ENCODE measurements at places on chromosomes 1 and 21.
A peak's percentile ranks its signal among the peaks of the same experiment; 100 is the strongest.

- DNase-seq: no peak
Observed at GRCh38 chr1:18470671-18471355, 9.9 kb upstream of the KLHDC7A start.

DNA sequence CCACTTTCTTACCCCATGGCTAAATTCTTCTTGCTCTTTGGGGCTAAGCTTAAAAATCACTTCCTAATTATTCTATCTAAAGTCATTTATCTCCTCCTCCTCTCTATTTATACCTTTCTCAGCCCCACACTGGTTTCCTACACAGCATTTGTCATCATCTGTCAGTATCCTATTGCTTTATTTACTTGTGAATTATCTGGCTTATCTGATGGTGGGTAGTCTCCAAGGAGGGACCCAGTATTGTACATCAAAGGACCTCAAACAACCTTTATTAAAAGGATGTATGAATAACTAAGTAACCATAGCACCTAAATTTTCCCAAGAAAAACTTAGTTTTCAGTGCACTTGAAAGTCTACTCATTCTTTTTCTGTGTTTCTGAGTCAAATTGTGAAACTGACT is 332.7 kb upstream of the SNX7 start:
- DNase-seq: no peak

DNA sequence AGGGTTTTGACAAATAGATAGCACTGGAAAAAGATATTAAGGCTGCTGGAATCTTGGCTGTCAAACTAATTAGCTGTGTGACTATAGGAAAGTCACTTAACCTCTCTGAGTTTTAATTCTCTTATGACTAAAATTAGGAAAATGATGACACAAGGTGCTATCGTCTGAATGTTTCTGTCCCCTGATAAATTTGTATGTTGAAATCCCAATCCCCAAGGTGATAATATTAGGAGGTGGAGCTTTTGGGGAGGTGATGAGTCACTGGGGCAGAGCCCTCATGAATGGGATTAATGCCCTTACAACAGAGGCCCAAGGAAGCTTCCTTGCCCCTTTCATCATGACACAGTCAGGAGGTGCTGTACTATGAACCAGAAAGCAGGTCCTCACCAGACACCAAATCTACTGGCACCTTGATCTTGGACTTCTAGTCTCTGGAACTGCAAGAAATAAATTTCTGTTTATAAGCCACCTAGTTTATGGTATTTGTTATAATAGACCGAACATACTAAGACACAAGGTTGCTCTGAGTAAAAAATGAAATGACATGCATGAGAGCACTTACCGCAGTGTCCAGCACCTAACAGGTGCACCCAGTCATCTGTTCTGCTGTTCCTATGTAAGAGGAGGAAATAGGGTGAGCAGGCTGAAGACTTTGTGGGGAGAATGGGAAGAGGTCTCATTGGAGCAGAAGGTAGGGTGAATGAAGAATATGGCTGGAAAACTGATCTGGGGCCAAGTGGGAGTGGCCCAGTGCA is 26.3 kb upstream of the DISP1 start:
- no peak for DNase-seq

DNA sequence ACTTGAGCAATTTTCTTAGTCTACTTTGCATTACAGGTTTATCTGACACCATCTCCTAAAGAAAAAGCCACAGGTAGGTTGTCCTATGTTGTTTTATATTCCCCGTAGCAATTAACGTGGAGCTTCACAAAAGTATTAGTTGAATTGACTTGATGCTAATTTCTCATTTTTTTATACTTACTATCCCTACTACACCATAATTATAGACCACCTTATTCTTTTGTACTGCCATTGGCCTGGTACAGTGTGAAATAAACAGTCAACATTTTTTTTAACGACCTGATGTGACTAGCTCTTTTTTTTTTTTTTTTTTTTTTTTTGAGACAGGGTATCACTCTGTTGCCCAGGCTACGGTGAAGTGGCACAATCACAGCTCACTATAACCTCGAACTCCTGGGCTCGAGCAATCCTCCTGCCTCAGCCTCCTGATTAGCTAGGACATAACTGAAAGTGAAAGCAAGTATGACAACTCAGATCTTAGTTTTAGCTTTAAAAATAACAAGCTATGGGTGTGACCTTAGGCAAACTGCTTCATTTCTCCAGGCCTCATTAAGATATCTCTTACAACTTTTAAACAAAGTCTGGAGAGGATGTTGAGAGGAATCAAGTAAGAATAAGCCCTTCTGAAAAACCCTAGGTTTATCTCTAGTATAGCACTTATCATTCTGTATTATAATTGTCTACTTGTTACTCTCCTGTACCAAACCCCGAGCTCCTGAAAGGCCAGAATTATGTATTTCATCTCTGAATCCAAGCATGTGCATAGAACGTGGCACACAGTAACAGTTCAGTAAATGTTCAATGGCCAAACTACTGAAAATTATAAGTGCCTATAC is 49.5 kb downstream of the LUZP1 start:
- DNase-seq: peak; percentile 78

DNA sequence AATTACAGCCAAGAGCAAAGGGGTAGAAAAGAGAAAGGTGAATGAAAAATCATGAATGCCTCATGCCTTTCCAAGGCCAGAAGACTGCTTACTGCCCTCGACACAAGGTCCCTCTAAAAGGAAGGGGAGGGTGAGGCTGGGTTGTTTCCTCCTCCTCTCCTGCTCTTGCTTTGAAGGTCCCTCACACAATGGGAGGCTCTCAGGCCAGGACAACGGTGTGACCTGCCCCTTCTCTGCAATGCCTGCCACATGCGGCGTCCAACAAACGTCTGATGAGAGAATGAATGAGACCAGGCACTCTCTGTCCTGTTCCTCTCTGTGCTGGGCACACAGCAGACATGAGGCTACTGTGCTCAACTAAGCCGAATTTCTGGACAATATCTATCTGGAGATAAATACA is 51.3 kb downstream of the SSBP3 start:
- no peak for DNase-seq

DNA sequence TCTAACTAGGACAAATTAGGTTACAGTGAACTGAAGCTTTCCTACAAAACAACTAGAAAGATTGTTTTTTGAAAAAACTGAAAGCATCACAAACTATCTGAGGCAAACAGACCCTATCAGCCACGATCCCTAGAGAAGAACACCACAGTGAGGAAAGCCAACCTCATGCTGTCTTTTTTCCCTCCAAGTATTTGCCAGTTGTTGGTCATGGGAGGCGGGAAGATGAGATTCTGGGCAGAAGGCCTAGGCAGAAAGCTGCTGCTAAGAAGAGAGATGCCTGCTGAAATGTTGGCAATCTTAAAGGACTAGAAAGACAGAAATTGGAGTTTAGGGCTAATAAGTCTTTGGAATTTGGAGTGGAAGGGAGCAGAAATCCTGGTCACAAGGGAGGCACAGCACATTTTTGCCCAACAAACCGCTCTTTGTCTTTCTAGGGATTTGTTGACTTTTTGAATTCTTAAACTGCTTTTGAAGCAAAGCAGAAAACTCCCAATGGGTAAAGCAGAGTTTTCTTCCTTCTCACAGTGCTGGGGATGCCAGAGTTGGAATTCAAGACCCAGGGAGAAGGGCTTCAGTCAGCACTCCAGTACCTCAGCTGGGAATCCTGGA is 83.9 kb downstream of the MT1HL1 start:
- DNase-seq: no peak

DNA sequence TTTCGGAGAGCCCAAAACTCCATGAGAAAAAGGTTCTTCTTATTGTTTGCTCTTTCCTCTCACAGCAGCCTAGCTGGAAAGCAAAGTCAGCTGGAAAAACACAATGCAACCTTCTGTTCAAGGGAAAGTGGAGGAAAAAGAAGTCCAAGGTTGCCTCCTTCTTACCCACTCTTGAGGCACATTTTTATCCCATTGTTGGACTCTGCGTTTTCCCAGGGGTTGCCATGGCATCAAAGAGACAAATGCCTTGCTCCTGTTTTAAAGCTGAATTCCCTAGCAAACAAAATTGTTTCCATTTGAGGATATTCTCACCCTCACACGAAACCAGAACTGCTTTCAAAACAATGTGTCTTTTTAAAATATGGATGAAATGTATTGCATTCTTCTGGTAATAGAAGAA is 45.1 kb upstream of the PALMD start:
- DNase-seq: no peak

GRCh38 chr1:204814166-204814884 is 56.3 kb upstream of the NFASC start:
- DNase-seq: no peak

DNA sequence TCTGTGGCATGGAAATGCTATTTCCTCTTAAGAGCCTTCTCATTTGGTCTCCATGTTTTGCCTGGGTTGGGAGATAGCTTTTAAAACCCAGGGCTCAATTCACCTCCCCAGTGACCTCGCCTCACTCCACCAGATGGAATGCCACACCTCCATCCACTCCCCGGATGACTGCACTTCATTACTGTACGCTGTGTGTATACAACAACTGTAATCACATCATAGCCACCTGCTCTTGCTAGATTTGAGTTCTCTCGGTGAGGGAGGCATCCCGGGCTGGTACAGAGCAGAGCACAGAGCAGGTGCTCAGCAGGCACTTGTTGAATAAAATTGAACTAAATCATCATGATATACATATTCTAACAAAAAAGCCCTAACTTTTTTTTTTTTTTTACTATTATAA is 26.0 kb downstream of the SDE2 start:
- no peak for DNase-seq

DNA sequence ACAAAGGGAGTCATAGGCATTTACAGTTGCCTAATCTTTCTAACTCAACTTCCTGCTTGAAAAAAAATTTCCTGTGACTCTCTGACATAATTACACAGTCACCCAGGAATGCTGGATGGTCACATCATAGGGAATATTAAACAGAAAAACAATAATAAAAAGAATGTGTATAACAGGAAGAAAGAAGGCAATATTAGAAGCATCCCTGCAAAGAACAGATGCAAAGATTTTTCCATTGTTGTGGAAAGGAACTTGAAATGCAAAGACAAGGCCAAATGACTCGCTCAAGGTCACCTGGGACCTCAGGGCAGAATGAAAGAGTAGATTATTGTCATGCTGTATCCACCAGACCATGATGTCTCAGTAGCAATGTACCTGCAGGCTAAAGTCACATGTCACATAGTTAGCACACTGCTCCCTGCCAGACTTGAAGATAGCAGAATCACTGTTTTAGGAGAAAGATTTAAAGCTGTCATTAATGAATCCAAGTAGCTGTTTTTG is 184.3 kb downstream of the CYYR1 start:
- no peak for DNase-seq

- DNase-seq: no peak
Observed at GRCh38 chr21:41706678-41707077, 60.2 kb downstream of the RIPK4 start.

Measured in activated effector memory CD4-positive, alpha-beta T cell treated with anti-CD3 and anti-CD28 coated beads, Interleukin-2, amount 50 U/mL, for 16 hours (primary cell).